ENCODE measurements at places on chromosomes 5 and 9. TPM values are rescaled to one million over a fixed set of nuclear protein-coding genes. Genes with fewer than 3 reads are reported as not detected.
A peak's percentile ranks its signal among the peaks of the same experiment; 100 is the strongest.

Gene ACSL6
- total RNA-seq, result 8.1 TPM

Gene DNAI1
- 1.2 TPM for total RNA-seq

Gene DPYSL3
- total RNA-seq, result 571 TPM

Gene TSLP
- total RNA-seq, result not detected

Gene CDO1
- total RNA-seq, result 136 TPM

Gene CNTLN
- total RNA-seq, result 11.3 TPM

Gene PCDHGC4
- total RNA-seq, result 6.7 TPM

Gene GABRA1
- total RNA-seq, result not detected

Gene NIPAL4
- total RNA-seq, result not detected

Gene SLC35A4
- 50.7 TPM for total RNA-seq

Gene DIPK1B
- 71.3 TPM for total RNA-seq

Gene ARSI
- total RNA-seq, result not detected

DNA sequence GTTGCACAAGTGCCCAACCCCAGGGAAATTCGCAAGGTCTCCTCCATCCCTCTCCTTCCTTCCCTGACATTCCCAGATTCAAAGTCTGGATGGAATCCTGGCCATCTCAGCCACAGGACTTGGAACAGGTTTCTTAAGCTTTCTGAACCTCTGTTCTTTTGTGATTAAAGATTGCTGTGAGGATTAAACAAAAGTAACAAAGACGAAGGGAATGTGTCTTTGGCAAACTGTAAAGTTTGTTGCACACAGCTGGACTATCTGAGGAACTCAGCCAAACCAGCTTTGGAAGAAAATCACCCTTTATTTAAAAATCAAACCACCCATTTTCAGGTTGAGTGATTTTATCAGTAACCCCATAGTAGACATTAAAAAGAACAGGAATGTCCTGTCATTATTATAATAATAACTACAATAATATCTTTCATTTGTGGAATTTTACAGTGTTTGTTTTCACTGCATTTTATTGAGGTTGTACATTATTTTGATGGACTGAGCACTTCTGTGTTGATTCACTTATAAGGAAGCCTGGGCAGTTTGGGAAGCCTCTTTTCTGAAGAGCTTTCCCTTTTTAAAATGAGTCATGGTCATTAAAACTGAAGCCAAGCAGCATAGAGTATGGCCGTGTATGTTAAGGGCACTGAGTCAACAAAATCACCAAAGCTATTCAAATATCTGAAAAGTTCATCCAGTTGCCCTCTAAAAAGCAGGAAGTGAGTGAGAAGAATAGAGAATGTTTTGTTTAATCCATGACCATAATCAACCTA lies 310.2 kb downstream of the AGTPBP1 start:
- DNase-seq, result no peak

GRCh38 chr5:150647275-150648251 lies 7.1 kb downstream of the SYNPO start:
- DNase-seq, result no peak

DNA sequence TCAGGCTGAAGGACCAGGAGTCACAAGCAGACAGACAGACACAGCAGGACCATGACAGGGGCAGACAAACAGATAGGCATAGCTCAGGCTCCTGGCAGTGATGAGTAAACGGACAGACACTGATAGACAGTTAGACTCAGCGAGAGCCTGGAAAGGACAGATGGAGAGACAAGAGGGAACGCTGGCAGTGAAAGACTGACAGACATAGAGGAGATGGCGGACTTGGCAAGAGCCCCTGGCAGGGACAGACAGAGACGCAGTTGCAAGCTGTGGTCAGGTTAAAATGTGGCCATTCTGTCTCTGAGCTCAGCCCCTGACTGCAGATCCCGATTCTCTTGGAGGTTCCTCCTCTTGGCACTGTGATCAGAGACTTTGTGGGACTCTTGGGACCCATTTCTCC lies 13.6 kb downstream of the CSF2 start:
- DNase-seq, result no peak

GRCh38 chr5:81729276-81729675 lies 21.6 kb downstream of the SSBP2 start:
- no peak for DNase-seq

- no peak for DNase-seq
These were observed 414.5 kb upstream of the ZNF608 start for GRCh38 chr5:125160787-125161502.

DNA sequence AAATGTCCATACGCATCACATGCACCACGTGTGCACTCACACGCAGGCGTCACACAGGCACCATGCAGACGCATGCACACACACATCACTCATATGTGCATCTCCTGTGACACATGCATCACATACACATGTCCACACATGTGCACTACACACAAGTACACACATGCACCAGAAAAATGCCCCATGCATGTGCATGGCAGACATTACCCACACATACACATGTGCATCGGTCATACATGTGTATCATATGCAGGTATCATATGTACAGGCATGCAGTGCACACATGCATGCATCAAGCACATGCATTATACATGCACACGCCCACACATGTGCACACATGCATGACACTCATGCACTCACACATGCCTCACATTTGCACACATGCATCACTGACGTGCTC lies 26.1 kb downstream of the ADAMTS2 start:
- DNase-seq, result peak; percentile 10

GRCh38 chr9:84869091-84869490 lies 199.6 kb downstream of the NTRK2 start:
- no peak for DNase-seq

DNA sequence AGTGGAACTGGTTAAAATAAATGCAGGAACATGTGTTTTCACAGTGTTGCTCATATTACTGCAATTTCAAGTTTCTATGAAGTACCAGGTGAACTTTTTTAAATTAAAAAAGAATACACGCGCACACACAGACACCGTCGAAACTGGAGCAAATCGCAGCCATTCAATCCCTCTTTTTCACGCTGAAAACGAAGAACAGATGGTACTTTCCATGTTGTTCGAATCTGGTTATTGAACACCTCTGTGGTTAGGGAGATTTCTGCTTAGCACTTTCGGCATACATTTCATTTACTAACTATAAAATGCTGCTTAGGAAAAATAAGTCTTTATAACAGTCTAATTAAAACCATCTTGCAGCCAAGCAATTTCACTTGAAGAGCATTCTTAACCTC lies 6.8 kb downstream of the ZNF608 start:
- no peak for DNase-seq

DNA sequence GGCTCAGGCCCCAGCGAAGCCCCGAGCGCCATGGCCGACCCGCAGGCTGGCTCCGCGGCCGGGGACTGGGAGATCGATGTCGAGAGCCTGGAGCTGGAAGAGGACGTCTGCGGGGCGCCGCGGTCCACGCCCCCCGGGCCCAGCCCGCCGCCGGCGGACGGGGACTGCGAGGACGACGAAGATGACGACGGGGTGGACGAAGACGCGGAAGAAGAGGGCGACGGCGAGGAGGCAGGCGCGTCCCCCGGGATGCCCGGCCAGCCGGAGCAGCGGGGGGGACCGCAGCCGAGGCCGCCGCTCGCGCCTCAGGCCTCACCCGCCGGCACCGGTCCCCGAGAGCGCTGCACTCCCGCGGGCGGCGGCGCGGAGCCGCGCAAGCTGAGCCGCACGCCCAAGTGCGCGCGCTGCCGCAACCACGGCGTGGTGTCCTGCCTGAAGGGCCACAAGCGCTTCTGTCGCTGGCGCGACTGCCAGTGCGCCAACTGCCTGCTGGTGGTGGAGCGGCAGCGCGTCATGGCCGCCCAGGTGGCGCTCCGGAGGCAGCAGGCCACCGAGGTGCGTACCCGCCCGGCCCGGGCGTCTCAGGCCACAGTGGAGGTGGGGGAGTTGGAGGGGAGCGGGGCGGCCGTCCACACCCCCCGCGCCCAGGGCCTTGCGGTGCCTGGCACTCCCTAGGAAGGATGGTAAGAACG lies 1.6 kb downstream of the DMRT2 start:
- peak; percentile 72 for DNase-seq

DNA sequence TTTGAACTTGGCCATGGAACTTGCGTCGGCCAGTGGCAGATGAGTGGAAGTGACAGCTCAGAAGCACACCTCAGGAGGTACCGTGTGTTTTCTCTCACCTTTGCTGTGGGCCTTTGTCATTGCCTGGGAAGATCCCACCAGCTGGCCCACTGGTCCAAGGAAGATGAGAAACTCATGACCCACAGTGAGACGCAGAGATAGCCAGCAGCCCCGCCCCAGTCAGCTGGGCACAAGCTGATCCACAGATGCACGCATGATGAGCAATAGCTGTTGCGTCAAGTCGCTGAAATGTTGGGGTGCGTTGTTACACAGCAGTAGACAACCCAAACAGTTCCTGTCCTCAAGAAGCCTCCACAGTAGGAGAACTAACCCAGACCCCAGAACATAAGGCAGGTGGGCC lies 30.8 kb upstream of the UNC5A start:
- no peak for DNase-seq

- DNase-seq, result peak; percentile 65
These were observed 416.9 kb downstream of the RAB3C start for GRCh38 chr5:58999804-59000203.

- no peak for DNase-seq
These were observed 255.8 kb downstream of the ROR2 start for GRCh38 chr9:91694081-91694870.

GRCh38 chr5:37412515-37412914 lies 33.4 kb downstream of the WDR70 start:
- no peak for DNase-seq

DNA sequence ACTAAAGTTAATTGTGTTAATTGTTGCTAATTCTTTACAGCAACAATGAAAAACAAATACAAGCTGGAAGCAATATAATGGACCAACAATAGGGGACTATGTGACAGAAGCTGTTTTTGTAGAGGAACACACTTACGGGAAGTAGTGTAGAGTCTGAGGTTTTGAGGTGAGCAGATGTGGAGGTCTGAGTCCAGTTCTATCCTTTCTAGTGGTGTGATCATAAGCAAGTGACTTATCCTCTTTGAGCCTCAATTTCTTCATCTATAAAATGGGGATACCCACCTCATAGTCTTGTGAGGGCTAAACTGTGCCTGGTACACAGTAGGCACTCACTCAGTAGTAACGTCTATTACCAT lies 28.3 kb downstream of the ALG2 start:
- DNase-seq, result no peak

- DNase-seq, result no peak
These were observed 39.4 kb downstream of the PIP5K1B start for GRCh38 chr9:68744426-68744825.

DNA sequence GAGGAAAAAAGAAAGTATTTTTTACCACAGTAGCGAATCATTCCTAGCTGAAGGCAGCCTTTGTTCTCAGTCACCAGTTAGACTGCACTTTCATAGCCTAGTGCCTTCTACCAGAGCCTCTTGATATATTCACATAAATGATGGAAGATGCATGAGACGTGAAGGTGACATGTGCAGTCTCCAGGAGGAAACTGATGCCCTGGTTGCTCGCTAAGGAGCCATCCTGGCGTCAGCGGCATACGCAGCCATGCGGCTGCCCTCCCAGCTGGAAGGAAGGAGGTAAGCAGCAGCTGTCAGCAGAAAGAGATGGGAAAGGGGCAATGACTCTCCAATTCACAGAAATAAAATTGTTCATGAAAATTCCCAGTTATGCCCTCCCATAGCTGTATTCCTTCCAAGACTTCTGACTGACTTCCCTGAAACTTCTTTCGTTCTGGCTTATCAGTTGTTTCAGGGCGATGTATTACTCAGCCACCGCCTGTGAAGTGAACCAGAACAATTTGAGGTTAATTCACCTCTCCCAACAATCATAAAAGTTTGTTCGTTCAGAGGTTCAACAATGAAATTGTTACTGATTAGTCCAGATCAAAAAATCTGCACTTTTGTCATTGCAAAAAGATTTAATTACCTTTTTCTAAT lies 331.2 kb downstream of the NR2F1-AS1 start:
- no peak for DNase-seq

DNA sequence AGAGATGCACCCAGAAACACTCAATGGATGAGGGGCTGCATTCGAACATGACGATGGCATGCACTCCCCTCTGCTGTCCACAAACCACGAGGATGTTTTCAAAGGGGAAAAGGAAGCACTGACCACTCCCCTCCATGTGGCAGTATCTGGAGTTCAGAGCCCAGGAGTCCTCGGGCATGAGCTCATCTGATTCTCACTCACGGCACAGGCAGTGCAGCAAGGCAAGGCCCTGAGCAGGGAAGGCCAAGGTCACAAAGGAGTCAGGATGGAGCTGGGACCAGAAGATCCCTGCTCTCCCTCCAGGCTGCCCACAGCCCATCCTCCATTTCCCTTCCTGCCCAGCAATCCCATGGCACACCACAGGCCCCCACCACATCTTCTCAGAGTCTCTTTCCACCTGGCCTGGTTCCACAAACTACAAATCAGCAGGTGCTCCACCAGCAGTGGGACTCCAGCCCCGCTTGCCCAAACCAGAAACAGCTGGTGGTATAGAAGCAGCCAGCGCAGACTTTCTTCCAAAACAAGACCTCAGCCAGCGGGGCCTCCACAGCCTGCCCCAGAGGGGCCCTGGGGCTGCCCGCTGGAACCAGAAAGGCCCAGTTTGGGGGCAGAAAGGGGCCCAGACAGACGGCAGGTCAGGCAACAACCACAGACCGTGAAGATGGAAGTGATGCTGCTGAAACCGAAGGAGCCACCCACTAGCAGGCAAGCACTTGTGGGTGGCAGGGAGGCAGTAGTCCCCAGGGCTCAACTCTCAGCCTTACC lies 12.2 kb downstream of the TNIP1 start:
- no peak for DNase-seq

GRCh38 chr5:73188764-73189531 lies 16.0 kb downstream of the TMEM174 start:
- no peak for DNase-seq

DNA sequence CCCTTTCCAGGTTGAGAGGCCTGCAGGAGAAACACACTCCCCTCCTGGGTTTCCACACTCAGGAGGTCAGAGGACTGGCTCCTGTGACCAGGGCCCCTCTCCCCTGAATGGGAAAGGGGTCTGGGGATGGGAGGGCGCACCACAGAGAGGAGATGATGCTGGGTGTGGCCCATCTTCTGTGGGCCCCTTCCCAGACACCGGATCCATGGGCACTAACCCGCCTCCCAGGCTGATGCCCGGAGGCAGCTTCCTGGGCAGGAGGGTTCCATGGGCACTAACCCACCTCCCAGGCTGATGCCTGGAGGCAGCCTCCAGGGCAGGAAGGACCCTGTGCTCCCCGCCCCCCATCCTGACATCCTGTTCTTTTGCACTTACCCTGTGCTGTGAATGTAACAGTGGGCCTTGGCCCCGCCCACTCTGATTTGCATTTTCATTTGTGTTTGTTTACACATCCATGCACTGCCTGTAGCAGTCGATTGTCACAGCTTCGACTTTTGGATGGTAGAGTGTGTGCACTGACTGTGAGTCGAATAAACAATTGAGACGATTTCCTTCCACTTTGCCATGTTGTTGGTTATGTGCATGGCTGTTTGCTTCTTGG lies 9.3 kb upstream of the DOLPP1 start:
- DNase-seq, result no peak

Data from glutamatergic neuron (in vitro differentiated cells).